NCI-H446 (cell line): ENCODE measurements at places on chromosomes 11 and 22.
A peak's percentile ranks its signal among the peaks of the same experiment; 100 is the strongest.

DNA sequence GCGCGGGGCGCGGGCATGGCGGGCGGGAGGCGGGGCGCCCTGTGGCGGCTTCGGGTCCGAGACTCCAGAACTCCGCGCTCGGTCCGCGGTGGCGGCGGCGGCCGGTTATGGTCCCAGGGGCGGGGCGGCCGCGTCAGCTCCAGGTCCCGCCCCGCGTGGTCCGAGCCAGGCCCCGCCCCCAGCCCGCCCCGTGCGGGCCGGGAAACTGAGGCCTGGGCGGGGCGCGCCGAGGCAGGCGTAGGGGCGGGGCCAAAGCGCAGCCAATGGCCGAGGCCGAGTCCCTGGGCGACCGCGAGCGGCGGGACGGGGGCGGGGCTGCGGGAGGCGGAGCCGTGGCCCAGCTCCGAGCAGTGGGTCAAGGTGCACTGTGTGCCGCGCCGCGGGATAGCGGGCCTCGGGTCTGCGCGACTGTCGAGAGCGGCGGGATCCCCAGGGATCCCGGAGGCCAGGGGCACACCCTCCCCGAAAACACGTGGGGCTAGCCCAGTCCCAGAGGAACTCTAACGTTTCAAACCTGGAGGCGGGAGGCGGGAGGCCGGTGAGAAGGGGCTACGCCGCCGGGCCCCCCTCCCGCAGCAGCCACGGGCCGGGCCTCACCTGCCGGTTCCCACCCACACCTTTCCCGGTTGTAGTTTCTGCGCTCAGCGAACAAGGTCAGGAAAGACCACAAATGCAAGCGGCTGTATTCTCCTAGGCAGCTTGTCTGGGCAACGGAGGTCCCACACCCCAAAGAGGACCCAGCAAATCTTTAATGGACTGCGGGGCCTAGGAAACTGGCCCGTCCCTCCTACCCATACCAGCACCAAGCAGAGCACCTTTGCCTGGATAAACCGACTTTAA is at the start of gene SLC25A1:
Gene SLC25A1, minus strand, starts transcription at position 80 of the 840 bp plus-strand sequence. Its CDS starts 63 bp downstream, at position 17.
- peak; percentile 96 for DNase-seq

- DNase-seq, result no peak
Measured at GRCh38 chr11:65927904-65928397, 8.7 kb downstream of the DRAP1 start.

DNA sequence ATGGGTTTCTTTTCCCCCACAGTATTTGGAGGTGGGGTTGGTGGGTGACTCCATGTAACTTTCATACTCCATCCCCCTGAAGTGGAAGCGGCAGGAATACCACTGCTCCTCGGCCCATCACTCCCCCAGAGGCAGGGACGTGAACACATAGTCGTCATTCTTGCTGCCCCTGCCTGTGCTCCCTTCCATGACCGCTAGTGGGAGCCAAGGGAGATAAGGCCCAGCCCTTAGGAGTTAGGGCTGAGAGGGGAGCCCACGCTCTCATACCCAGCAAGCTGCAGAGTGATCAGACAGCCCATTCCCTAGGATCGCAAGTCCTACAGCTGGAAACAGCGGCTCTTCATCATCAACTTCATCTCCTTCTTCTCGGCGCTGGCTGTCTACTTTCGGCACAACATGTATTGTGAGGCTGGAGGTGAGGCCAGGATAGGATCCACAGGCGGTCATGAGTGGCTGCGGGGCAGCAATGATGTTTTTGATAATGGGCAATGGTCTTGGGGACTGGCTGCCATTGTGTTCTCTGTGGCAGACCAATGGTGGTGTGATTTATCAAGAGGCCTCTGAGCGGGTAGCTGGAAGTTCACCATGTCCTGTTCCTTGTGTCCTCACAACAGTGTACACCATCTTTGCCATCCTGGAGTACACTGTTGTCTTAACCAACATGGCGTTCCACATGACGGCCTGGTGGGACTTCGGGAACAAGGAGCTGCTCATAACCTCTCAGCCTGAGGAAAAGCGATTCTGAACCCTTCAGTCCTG is 15.9 kb downstream of the RHOG start:
- DNase-seq, result no peak

- no peak for DNase-seq
Measured at GRCh38 chr11:44008088-44008501, 39.7 kb upstream of the ACCSL start.

DNA sequence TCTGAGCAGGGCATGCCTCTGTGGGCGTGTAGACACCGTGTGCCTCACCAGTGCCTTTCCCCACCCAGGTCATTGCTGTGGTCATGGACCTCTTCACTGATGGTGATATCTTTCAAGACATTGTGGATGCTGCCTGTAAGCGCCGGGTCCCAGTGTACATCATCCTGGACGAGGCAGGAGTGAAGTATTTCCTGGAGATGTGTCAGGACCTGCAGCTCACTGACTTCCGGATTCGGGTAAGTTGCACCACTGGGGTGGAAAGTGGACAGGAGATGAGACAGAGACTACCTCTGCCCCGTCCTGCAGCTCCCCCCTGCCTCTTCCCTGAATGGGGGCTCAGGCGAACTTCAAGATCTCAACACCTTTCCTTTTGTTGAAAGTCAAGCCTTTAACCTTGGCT is 24.3 kb downstream of the FAM83F start:
- no peak for DNase-seq

DNA sequence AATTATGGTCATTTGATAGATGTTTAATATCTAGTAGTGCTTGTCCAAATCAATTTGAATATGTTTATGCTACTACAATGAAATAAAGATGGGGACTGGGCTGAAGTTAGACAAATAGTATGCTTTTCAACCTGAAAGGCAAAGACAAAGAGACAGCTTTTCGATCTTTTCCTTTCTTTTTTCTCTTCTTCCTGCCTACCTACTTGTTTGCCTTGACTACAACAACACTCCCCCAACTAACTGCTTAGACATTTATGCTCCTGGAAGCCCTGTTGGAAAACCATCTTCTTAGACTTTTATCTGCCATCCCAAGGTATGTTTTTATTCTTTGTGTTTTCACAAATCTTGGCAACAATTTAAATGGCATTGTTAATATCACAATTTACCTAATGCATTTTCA is 374.4 kb upstream of the DDI1 start:
- DNase-seq, result no peak

- no peak for DNase-seq
Measured at GRCh38 chr11:116328851-116329250, 443.9 kb downstream of the BUD13 start.

GRCh38 chr22:48106715-48107259 is 1344.3 kb downstream of the TBC1D22A start:
- no peak for DNase-seq

DNA sequence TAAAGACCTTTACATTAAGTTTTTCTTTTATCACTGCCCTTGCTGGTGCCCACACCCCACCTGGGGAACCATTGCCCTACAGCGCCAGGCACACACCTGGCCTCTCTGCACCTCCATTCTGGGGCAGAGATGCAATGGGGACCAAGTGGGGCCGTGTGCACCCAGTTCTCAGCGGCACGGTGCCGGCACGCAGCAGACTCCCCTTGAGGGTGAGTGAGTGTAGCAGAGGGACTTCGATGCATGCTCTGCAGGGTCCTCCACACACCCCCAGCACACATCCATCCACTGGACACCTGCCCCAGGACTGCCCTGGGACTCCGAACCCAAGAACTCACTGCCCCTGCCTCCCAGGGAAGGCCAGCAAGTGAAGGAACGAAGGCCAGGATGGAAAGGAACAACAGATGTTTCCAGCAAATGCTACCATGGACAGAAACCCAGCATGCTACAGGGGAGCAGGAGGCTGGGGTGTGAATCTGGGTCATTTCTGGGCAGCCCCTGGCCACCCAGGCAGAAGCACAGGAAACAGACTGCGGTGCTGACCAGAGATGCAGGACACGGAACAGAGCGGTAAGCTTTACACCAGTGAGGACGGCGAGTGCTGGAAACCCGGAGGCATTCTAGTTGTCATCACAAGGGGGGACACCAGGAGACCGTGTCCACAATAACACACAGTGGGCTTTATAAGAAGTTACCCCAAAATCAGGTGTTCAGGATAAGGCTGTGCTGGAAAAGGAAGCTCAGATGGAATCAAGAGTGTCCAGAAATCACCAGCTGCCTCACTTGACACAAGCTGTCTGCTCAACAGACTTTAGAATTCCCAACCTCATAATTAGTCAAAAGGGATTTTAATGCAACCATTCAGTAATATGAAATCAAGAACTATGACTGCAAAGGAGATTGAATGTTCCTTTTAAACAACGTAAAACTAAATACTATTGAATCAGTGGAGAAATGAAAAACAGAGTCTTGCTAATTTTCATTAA is 32.7 kb upstream of the MOB2 start:
- DNase-seq, result no peak

DNA sequence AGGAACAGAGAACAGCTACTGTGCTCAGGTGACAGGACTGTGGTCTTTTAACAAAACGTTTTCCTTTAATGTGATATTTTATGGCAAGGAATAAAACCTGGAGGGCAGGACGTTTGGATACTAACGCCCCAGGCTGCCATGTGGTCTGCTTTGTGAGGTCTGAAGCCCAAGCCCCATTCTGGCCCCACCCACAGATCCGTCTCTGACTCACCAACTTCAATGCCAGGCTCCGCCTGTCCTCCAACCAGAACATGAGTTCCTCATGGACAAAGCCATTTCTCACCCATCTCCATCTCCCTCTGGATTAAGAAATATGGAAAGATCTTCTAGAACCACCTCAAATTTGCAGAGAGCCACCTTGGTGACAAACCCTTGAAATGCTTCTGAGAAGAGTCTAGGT is 148.8 kb downstream of the CRYBB2 start:
- DNase-seq, result no peak

GRCh38 chr22:44752285-44753188 is at the start of gene ARHGAP8:
TSS of gene ARHGAP8 (plus strand) at chr22:44752575. CDS start at chr22:44786528, 33,953 bp downstream.
- DNase-seq, result no peak

DNA sequence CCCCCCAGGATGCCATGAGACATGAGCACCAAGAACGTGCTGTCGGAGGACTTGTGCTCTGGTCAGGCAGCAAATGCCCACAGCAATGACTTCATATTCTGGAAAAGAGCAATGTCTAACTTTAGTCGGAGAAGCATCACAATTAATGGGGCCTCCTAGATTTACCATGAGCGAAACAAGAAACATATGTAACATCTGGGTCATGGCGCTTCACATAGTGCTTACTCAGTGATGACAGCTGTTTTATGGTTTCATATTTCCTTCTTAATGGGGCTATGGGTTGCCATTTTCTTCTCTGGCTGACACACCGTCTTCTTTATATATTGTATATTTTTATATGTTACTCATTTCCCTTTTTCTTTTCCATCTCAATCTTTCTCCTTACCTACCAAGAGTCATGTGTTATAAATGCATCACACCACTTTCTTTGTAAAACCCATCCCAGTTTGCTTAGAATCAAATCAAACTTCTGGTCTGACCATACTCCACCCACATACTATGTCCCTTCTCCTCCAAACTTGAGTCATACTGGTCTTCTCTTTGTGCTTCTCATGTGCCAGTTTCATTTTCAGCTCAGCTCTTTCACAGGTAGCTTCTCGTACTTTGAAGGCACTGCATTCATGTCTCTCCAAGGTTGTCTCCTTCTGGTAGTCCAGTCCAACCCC is 9.4 kb upstream of the CASP12 start:
- DNase-seq, result no peak

GRCh38 chr11:35717520-35717919 is 54.9 kb downstream of the TRIM44 start:
- DNase-seq, result no peak

- no peak for DNase-seq
Measured at GRCh38 chr11:60528934-60529333, 13.7 kb downstream of the MS4A13 start.

GRCh38 chr11:4184163-4184916 is 89.7 kb downstream of the RRM1 start:
- DNase-seq, result no peak

DNA sequence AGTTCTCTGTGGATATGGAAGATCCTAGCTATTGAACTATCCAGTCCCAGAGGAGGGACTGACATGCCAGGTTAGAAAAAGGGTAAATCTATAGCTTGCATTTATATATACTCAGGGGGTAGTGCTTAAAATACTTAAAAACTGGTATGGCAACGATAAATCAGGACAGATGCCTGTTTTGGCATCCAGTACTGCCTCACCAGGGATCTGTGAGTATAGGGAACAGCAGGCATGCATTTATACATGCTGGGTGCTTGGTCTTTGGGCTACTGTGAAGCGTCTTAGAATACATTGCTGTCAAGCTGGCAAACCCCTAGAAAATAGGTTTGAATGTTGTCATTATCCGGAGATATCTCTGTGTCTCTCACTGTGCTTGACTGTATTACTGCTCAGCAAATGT is 94.2 kb upstream of the DRD2 start:
- DNase-seq, result no peak

- no peak for DNase-seq
Measured at GRCh38 chr11:92769112-92769511, 200.3 kb upstream of the MTNR1B start.

- peak; percentile 65 for DNase-seq
Measured at GRCh38 chr11:45982656-45983470, 60.4 kb downstream of the LARGE2 start.

GRCh38 chr11:121417055-121417551 is 35.0 kb upstream of the SORL1 start:
- peak; percentile 78 for DNase-seq

DNA sequence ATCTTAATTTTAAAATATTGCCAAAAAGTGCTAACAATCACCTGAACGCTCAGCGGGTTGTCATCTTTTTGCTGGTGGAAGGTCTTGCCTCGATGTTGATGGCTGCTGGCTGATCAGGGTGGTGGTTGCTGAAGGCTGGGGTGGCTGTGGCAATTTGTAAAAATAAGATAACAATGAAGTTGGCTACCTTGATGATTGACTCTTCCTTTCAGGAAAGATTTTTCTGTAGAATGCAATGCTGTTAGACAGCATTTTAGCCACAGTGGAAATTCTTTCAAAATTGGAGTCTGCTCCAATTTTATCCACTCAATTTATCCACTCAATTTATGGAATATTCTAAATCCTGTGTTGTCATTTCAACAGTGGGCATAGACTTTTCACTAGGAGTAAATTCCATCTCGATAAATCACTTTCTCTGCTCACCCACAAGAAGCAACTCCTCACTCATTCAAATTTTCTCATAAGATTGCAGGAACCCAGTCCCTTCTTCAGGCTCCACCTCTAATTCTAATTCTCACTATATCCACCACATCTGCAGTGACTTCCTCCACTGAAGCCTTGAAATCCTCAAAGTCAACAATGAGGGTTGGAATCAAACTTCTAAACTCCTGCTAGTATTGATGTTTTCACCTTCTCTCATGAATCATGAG is 78.8 kb downstream of the LINC01488 start:
- no peak for DNase-seq

- DNase-seq, result no peak
Measured at GRCh38 chr11:105152021-105152512, 12.5 kb upstream of the CARD18 start.

DNA sequence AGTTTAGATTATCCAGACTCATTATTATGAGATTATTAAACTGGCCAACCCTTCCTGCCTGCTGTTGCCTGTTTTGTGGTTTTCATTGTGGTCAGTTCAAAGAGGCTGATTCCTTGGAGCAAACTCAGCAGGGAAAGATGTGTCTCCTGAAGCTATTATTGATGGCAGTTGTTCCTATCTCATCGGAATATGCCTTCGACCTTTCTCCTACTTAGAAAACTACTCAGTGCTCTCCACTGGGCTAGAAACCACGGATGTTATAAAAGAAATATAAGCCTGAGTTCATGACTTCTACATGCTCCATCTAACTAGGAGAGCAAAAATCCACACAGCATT is 80.2 kb upstream of the NAV2 start:
- DNase-seq, result no peak

GRCh38 chr22:43343262-43343669 is at the start of gene SCUBE1:
TSS of gene SCUBE1 (minus strand) at chr22:43343372. CDS start at chr22:43343261, 111 bp downstream.
- peak; percentile 26 for DNase-seq

- no peak for DNase-seq
Measured at GRCh38 chr11:377883-378500, 8.7 kb downstream of the B4GALNT4 start.
